ENCODE measurements at places on chromosomes 3 and 15.

- DNase-seq: no peak
These were observed 119.7 kb upstream of the DLG1 start for GRCh38 chr3:197417911-197418618.

GRCh38 chr3:160403796-160404470 is 4.5 kb downstream of the SMC4 start:
- no peak for DNase-seq

DNA sequence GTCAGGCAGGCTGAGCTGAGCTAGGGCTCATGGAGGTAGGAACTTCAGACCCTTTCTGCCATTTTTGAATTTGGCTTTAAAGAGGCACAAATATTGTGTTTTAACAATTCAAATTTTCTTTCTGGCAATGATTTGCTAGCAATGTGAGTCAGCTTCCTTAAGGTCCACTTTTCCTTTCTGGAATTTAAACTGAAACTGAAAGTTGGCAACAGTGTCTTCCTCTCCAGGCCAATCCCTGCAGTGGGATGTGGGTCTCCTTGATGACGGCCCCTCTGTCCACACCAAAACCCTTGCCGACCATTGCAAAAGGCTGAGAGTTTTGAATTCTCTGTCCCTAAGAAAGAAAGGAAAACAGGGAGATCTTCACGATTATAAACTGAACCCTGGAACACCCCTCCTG is 27.1 kb downstream of the RPSA start:
- DNase-seq: no peak

DNA sequence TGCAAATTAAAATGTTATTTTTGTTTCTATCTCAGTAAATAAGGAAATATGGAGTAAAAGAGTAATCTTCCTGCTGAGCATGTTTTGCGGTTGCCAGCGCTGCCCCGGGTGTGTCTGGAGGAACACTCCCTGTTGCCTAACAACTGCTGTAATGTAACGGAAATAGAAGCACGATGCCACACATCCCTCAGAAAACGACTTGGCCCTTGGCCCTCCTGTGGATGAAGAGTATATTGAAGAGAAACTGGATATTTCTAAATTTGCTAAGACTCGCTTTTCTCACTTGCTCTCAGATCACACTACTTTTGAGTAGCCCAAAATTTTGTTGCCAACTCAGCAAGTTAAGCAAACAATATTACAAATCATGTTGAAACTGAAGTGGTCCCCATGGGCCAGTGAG is 18.9 kb downstream of the CX3CR1 start:
- peak; percentile 42 for DNase-seq

- DNase-seq: no peak
These were observed 5.2 kb upstream of the RLBP1 start for GRCh38 chr15:89226359-89227221.

DNA sequence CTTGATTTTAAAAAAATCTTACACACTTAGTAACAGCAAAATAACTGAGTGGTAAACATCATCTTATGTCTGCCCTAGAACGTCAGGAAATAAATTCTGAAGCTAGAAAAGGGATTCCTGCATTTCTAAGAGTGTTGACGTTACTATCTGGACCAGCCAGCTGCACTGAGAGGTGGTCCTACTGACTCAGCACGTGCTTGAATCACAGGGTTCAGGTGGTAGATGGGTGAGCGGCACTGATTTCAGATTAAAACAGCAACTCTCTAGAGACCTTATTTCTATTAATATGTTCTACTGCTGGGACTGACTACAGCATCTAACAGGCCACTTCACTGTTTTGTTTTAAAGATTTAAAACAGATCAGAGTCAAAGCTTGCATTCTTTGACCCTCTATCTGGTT is 377.2 kb downstream of the GABRB3 start:
- no peak for DNase-seq

DNA sequence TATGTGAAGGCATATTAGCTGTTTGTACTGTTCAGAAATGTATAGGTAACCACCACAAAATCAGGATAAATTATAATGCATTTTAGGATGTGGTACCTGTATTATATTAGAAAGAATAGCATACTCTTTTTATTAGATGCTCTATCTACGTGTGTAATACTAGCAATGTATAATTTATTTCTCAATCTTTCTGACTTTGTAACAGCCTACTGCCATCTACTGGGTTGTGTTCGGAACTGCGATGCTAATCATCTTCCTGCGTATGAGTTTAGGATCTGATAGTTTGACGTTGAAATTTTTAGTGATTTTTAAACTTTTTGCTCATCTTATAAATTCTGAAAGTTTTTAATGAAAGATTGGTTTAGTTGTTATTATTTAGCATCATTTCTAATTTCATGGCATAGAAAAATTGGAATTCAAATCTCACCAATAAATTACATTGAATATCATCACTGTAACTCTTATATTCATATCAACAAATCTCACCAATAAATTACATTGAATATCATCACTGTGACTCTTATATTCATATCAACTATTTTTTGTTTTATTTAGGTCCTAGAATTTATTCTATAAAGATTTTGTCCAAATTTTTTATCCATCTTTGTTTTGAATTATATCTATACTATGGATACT is 322.7 kb upstream of the ZNF717 start:
- DNase-seq: no peak

GRCh38 chr3:142660383-142660782 is 63.5 kb upstream of the TRPC1 start:
- DNase-seq: no peak

- no peak for DNase-seq
These were observed 30.6 kb upstream of the PIAS1 start for GRCh38 chr15:68023307-68024101.

DNA sequence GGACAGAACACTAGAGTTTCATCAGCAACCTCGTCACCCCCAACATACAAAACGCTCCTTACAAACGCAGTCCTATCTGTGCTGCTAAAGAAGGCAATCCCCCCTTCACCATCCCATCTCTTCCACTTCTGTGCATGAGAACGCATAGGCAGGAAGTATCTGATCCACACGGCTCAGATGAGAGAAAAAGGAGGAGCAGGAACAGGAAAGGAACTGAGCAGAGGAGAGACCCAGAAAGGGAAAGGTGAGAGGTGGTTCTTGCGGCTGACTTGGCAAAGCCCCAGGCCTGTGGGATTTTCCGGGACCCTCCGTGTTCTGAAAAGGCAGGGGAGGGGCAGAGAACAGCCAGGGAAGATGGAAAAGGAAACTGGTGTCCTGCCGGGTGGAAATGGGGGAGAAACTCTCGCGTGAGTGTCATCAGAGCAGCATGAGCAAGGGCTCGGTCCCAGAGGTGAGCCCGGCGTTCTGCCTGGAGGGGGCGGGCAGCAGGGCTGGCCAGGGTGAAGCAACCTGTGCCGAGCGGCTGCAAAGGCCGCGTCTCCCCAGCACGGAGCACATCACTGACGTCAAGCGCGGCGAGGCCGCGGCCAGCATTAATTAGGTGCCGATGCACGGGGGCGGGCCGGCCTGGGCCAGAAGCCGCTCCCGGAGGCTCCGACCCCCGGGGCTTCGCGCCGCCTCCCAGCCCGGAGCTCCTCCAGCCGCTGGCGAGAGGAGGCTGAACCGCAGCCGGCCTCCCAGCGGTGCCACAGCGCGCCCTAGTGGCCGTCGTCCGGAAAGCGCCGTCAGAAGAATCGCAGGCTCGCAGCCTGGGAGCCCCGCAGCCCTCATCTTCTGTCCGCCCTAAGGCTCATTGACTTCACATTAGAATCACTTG is 35.8 kb downstream of the CPN2 start:
- peak; percentile 84 for DNase-seq

- no peak for DNase-seq
These were observed 10.2 kb downstream of the MRPS22 start for GRCh38 chr3:139353920-139354556.

DNA sequence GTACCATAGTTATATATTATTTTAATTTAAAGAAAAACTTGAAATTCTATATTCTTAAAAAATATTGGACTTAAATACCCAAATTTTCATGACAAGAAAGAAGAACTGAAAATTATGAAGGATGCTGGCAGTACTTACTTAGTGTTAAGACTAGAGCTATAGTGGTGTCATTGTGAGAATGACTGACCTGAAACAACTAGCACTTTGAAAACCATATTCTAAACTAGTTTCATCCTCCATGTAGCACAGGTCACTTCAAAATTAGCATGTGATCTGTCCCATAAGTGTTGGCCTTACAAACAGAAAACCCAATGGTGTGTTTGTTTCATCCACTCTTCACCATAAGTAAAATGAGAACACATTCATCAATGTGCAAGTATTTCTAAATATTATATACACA is 208.6 kb downstream of the ZIC4 start:
- DNase-seq: no peak

GRCh38 chr3:192915304-192915703 is 2.4 kb downstream of the MB21D2 start:
- DNase-seq: no peak

GRCh38 chr3:11435440-11436165 is 163.4 kb downstream of the ATG7 start:
- DNase-seq: no peak

GRCh38 chr3:13177641-13178040 is 104.4 kb upstream of the IQSEC1 start:
- DNase-seq: no peak

DNA sequence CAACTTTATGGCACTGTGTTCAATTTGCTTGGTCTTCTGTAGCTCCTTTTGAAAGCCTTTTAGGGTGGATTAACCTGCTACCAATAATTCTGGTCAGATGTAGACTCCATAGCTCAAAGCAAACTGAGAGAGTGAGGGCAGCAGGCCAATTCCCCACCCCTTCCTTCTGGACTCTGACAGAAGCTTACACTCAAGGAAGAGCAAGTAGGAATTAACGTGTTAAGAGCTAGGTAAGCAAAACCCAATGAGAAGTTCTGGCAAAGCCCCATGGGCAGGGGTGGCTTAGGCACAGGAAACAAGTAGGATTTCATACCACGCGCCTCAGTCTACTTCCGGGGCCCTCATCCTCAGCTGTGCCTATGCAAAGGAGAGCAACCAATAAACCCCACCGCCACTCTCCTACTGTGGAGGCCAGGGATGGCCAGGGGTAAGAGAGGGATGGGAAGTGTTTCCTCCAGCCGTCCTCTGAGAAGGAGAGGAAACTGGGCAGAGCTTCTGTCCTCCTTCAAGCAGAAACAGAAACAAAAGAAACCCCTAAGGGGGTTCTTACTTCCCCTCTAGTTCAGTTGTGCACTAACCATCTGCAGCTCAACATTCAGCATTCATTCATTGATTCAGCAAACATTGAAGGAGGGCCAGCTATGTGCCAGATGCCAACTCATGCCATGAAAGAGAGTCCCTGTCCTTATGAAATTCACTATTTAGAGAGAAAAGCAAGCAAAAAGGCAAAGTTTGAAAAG is 12.6 kb downstream of the CCR5 start:
- DNase-seq: no peak

DNA sequence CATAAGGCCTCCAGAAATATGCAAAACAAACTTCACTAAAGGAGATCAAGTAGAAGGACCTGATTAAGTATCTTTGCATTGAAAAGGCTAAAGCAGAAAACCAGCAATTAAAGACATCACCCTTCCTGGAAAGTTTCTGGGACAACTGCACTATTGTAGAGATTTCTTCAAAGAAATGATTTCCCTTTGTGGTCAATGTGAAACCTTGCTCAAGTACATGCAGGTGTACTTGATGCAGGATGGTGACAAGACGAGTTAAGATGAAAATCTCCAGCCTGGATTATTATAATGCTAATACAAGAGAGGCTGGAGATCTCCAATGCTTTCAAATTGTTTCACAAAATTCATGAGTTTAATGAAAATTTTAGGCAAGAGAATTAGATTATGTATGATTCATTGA is 208.4 kb downstream of the TIGIT start:
- DNase-seq: no peak

DNA sequence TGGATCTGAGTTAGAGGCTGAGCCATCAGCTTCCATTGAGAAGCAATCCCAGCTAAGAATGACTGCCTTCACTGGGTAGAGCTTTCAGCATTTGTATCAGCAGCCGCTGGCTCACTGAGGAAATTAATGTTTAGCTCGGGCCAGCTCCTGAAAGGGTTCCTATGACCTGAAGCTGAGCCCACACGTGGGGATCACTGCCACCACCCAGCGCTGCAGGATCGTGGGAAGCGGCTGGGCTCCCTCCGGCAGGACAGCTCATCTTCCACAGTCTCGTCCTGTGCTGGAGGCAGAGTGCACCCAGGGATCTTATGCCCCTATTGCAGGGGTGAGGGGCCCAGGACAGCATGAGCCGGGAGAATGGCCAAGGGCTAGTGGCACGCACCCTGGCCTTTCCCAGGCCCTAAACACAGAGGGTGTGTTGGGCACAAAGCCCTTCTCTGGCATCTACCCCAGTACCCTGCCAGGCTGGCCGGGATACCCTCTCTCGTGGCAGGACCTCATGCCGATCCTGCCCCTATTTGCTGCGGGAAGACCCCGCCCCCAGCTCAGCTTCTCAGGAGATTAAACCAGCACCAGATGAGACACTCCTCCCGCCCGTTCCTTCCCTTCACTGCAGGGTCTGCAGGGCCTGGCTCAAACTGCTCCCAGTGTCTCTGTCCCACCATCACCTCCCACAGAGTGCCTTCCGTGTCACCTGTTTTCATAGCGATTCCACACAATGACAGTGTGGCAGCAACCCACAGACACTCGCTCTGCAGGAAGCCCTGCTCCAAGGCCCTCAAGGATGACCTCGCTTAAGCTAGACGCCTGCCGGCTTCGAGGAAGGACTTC is 28.5 kb downstream of the KLHL25 start:
- no peak for DNase-seq

DNA sequence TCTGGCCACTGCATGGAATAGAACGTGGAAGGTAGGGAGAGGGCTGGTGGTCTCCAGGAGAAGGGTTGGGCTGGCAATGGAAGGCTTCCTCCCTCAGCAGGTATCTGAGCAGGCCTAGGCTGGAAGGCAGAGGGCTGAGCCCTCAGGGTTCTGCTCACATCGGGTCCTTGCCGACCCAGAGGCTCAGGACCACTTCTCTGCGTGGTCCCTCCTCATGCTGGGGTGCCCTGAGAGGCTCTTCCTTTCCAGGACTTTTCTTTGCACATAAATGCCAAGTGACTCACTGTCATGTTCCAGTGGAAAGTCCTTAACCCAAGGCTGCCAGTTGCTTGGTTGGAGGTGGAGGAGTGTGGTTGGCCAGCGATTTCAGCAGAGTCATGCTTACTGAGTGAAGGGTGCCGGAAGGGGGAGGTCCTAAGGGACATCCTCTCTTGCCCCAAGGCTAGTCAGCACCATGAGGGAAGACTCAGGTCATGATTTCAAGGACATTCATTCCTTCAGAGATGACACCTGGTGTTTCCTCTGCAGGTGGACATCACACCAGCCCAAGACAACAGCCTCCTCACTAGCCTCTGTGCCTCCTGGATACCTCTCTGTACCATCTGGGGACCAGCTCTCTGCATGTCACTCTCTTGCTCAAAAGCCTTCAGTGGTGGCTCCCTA is 8.2 kb downstream of the SLC6A6 start:
- no peak for DNase-seq

DNA sequence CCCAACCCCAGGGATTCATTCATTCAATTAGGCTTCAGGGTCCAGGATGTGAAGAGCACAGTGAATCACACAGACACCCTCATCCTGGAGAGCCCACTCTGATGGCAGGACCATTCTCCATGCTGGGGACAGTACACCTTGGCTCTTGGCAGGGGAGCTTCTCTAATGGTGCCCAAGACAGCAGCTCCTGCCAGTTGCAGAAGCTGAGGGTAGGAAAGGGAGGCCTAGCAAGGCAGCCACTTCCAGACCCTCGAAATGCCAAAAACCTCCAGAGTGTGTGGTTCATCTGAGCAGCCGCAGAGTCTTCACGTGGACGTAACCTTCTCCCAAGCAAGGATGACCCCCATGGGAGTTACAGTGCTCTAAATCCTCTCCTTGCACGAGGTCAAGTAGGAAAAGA is 186.2 kb downstream of the XXYLT1 start:
- no peak for DNase-seq

Data from activated CD4-positive, alpha-beta T cell treated with anti-CD3 and anti-CD28 coated beads for 4 hours (primary cell).